ENCODE measurements at places on chromosomes 1 and 21. TPM values are rescaled to one million over a fixed set of nuclear protein-coding genes. Genes with fewer than 3 reads are reported as not detected.

DNA sequence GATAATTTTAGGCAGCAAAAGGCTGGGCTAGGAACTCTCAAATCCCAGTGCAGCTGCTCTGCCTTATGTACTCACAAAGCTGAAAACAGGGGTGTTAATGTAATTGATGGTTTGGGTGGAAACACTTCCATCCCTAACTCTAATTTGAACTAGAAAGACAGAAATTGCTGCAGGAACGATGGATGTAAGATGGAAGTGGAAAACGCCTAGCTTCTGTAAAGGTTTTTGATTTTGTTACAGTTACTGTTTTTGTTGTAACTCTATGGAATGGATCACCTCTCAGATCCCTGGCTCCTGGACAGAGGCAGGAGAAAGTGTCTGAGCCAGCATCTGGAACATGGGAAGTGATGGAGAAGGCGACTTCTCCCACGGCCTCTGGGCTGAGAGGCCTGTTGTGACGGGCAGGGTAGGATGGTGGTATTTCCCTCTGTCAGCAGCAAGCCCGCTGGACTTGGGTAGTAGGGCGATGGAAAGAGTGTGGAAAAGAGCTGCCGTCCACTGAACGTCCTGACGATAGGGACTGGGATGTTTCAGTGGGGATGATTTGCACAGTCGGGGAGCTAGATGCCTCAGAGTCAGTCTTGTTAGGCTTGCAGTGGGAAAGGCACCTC, 1.6 kb downstream of the TRAF5 start:
- H3K27ac ChIP-seq = no peak overlapping the region
- no peaks in the 10 kb centered on the region for H3K36me3 ChIP-seq
- no peaks in the 10 kb centered on the region for H3K4me1 ChIP-seq
- no peaks in the 10 kb centered on the region for H3K27me3 ChIP-seq

NUCKS1 gene
- 62.6 TPM for total RNA-seq

TSPAN2 gene
- total RNA-seq = not detected

- no peaks in the 10 kb centered on the region for H3K36me3 ChIP-seq
- DNase-seq = no peak
- no peaks in the 10 kb centered on the region for H3K27me3 ChIP-seq
- H3K4me1 ChIP-seq = no peaks in the 10 kb centered on the region
Measured at GRCh38 chr1:69777971-69778370, 210.2 kb downstream of the LRRC7 start.

- H3K27ac ChIP-seq = no peak overlapping the region
- H3K4me3 ChIP-seq = no peak overlapping the region
- no peaks in the 10 kb centered on the region for H3K27me3 ChIP-seq
Measured at GRCh38 chr1:48588061-48588460, 116.1 kb upstream of the SPATA6 start.

All from gastrocnemius medialis (tissue), 4 donors.